ENCODE measurements at places on chromosomes 5 and 9.

DNA sequence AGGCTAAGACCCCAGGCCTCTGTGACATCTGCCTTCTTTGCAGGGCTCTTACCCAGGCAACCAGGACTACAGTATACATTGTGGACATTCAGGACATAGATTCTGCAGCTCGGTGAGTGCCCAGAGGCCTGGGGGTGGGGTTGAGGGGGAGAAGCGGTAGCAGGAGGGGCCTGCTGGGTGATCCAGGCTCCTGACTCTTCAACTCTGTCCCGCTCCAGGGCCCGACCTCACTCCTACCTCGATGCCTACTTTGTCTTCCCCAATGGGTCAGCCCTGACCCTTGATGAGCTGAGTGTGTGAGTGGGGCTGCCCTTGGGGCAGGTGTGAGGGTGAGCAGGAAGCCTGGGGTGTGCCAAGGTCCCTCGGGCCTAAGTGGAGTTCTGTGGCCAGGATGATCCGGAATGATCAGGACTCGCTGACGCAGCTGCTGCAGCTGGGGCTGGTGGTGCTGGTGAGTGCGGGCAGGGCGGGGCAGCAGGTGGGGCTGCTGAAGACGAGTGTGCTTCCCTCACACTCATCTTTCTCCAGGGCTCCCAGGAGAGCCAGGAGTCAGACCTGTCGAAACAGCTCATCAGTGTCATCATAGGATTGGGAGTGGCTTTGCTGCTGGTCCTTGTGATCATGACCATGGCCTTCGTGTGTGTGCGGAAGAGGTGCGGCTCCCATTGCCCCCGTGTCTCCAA lies 19.8 kb downstream of the GPRIN1 start:
- DNase-seq = no peak

GRCh38 chr9:119304555-119304954 lies 64.7 kb downstream of the BRINP1 start:
- DNase-seq = no peak

DNA sequence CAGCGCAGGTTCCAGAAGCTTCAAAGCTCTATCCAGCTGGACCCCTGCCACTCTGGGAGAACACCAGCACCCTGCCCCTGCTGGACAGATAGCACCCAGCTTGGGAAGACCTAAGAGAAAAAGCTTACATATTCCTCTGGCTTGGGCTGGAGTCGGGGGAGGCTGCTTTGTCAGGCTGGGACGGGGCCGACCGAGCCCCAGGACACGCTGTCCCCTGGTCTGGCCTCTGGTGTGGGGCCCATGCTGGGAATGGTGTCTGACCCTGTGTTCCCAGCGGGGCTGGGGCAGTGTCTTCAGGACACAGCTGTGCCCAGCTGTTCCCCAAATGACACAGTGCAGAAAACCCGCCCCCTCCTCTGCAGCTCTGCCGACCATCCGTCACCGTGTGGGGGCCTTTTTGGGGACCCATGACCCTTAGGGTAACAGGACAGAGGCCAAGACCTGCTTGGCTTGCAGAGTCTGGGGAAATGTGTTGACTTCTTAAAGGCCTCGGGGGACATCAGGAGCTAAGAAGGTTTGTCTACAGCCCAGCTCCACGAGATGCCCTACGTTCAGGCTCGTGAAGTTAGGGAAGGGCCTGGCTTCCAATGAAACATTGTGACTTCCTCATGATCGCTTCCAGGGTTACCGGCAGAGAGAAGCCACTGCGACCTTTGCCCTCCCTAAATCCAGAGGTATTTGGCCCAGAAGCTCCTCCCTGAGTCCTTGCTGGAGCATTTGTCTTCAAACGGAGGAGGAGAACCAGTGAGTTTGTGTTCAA lies 20.4 kb upstream of the SLC2A6 start:
- no peak for DNase-seq

GRCh38 chr9:85741095-85741874 lies 469 bp downstream of the AGTPBP1 start:
- peak; percentile 76 for DNase-seq

DNA sequence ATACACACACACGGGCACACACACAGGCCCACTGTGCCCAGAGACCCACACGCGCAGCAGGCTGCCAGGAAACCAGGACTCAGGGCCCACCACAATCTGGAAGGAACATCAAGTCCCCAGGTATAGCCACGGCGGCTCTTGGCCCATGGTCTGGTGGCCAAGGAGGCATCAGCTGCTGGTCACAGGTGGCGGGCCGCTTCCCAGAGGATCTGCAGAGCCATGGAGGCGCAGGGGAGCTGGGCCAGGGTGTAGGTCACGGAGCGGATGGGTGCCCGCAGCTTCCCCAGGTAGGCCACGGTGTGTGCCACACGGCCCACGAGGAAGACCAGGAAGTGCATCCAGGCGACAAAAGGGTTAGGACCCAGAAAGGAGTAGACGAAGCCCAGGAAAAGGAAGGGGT lies 13.4 kb downstream of the PTGES start:
- no peak for DNase-seq

GRCh38 chr5:20300110-20300509 lies 312.1 kb upstream of the CDH18 start:
- no peak for DNase-seq

DNA sequence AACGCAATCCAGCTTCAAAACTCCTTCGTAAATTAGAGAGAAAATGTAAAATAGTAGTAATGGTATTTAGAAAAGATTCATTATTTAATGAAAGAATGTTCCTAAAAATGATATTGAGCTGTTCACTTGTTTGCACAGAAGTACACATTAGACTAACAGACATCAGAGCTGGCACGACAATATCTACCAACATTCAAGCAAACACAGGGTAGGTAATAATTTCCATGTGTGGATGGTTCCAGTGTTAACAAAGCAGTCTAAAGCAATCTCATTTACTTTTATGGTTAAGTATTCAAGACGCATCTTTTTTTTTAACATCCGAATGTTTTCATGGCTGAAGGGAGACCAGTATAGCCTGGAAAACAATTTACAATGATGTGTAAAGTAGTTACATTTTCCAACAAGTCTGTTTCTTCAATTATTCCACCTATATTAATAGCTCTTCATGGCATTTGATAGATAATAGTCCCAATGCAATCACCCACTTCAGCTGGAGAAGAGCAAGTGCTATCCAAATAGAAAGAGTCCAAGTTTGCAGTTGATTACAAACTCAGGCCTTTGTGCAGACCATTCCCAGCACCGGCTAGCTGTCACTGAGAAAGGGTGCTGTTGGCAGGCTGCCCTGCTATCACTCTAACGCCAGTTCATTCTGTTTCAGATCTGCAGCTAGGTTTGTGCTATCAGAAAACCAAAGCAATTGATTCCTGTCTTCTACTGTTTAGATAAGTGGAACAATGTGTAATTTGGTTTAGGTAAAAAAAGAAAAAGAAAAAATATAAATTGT lies 458.8 kb downstream of the DTWD2 start:
- DNase-seq = no peak

GRCh38 chr5:14419686-14420085 lies 161.9 kb upstream of the OTULINL start:
- DNase-seq = no peak

DNA sequence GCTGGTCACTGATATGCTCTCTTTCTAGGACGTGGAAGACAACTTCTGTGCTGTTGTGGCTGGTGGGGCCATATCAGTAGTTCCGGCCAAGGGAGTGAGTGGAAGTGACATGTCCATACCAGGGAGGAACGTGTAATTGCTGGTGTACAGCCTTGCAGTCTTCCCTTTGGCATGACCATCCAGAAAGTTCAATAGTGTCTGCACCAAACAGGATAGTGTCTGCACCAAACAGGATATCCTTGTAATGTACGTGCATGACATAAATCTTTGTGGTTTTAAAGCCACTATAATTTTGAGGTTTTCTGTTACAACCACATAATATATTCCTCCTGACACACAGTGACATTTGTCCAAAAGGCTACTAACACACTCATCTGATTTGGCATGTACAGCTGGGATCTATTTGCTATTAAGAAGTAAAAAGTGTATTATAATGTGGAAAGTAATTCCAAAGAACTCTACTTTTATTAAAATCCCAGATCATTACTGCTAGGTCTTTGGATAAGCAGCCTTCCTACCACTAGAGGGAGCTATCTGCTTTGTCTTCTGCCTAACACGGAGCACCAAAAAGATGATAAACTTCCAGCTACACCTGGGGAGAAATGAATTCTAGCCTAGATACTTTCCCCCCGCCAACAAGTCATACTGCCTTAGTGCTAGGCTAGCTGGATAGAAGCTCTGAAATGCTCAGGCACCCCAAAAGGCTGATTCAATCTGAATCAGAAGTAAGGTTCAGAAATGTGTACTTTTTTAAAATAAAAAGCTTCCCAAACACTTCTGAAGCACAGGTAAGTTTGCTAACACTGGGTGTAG lies 52.7 kb downstream of the RNF145 start:
- peak; percentile 44 for DNase-seq

GRCh38 chr9:33202552-33203201 lies 35.5 kb upstream of the B4GALT1 start:
- DNase-seq = no peak
